NCI-H1092 (cell line): ENCODE measurements at places on chromosomes 11 and 22.

DNA sequence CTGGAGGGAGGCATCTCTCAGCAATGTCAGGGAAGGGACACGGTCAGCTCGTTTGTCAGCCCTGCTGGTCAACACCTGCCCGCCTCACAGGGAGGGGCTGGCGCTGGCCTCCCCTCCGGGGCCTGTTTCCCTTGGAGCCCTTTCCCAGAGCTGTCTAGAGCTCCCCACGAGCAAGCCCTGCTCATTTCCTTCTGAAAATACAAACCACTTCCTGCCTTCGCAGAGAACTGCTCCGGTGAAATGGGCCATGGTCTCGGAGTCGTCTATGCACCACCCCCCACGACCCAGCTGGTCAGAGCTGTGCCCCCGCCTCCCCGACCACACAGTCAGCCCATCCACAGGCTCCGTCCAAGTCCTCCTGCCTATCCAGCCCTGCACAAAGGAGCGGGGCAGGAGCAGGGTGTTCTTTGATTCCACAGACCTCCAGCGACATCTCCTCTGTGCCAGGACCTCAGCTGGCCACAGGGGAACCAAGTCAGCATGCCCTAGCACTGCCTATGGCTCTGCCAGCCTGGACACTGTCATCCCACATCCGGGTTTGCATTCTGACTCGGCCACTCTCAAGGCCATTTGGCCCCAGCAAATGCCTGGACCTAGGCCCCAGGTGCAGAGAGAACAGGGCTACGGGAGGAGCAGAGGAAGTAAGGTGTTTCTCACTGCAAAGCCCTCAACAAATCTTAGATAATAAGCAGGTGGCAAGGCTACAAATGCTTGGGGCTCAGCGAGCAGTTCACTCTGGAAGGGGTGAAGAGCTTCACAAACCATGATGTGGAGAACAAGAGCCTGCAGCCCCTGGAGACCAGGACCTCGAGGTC, 82.1 kb upstream of the WNT11 start:
- DNase-seq = no peak

DNA sequence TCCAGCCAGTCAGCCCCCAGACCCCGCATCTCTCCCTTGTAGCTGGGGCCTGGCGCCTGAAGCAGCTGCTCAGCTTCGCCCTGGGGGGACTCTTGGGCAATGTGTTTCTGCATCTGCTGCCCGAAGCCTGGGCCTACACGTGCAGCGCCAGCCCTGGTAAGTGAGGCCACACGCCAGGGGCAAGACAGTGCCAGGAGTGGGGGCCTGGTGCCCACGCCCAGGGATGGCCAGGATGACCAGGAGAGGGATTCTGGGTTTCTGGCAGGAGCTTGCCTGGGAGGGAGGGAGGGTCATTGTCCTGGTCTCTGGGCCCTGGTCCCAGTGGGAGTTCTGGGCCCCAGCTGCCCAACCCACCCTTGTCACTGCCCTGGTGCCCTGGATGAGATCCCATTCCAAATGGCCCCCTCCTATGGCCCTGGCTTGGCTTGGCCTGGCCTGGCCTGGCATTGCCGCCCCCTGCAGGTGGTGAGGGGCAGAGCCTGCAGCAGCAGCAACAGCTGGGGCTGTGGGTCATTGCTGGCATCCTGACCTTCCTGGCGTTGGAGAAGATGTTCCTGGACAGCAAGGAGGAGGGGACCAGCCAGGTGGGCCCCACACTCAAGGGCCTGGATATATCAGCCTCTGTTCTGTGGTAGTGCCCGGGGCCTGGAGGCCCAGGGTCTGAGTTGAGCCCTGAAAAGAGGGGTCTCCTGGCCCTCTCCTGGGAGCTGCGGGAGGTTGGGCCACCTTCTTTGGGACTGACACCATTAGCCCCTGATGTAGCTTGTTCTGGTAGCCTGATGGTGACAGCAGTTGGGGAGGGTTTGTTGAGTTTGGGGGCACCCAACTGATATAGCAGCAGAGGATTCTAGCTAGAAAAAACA, 3.7 kb downstream of the SLC39A13 start:
- DNase-seq = no peak

- no peak for DNase-seq
Observed at GRCh38 chr11:45625611-45626010, 39.8 kb downstream of the CHST1 start.

DNA sequence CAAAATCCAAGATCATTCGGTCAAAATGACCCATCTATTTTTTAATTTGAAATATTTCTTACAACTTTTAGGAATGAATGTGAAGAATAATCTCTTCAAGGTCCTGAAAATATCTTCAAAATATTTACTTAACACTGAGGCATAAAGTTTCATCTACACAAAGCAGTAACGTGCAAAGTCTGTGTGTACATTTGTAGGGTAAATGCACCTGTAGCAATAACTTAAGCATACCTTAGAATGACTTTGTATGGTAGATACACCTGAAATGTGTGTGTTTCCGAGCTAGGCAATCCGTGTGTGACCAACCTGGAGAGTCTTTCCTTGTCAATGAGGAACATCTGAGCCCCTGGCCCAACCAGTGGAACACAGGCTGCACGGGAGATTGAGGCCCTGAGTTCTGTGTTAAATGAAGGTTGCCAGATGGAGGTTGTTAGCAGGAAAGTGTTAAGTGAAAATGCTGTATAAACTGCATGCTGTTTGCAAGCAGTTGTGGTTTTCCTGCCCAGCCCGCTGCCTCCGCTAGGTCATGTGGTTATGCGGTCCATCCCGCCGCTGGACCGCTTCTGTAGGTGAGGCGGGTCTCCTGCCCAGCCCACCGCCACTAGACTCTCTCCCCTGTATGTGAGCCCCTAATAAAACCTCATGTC, 7.6 kb upstream of the CTR9 start:
- no peak for DNase-seq

GRCh38 chr22:22058633-22059290, 76.2 kb upstream of the TOP3B start:
- no peak for DNase-seq
